Thyroid gland (tissue), 4 donors: ENCODE measurements at places on chromosomes 16 and 17. TPM values are rescaled to one million over a fixed set of nuclear protein-coding genes. Genes with fewer than 3 reads are reported as not detected.

TAC4 gene
- total RNA-seq: not detected

GRCh38 chr17:82668024-82668630 lies 19.9 kb upstream of the WDR45B start:
- DNase-seq: no peak
- no peak overlapping the region for H3K4me3 ChIP-seq
- no peaks in the 10 kb centered on the region for H3K36me3 ChIP-seq
- no peaks in the 10 kb centered on the region for H3K27me3 ChIP-seq
- H3K4me1 ChIP-seq: peaks cover 4% of the 10 kb centered on the region

GRCh38 chr16:77786186-77786847 lies 2.0 kb upstream of the VAT1L start:
- H3K4me1 ChIP-seq: no peaks in the 10 kb centered on the region
- H3K27me3 ChIP-seq: no peaks in the 10 kb centered on the region
- no peak for DNase-seq

DNA sequence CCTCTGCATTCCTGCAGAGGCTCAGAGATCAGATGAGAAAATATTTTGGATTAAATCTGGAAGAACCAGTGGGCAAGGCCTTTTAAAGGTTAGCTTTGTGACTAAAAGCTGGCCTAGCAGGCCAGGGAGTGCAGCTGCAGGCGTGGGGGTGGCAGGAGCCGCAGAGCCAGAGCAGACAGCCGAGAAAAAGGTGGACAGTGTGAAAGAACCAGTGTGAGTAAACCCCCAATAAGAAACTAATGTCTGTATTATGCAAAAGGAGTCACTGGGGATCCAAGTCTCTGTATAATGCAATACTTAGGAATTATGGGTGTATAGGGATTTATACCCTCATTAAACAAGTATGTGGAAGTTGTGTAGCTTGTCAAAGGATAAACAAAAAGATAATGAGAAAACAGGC lies 21.4 kb upstream of the SPACA3 start:
- H3K4me1 ChIP-seq: no peaks in the 10 kb centered on the region
- H3K4me3 ChIP-seq: no peak overlapping the region
- DNase-seq: no peak
- H3K36me3 ChIP-seq: no peaks in the 10 kb centered on the region

DNA sequence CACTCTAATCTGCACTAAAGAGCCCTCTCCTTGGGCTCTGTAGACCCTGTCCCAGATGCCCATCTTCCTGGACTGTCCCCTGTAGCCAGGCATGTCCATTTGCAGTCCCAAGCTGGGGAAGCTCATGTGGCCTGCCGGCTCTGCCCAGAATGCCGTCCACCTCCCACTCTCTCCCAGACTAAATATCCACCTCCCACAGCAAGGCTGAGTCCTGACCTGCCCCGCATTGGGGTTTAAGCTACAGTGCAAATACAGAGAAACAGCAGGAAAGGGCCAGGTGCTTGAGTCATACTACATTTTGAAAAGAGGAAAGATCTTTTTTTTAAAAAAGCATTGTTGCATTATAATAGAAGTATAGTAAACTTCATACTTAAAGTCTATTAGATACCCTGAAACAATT lies 3.0 kb downstream of the ST6GALNAC2 start:
- no peak for DNase-seq
- no peaks in the 10 kb centered on the region for H3K27me3 ChIP-seq
- H3K4me1 ChIP-seq: peaks cover 22% of the 10 kb centered on the region

- H3K27ac ChIP-seq: no peak overlapping the region
- H3K27me3 ChIP-seq: no peaks in the 10 kb centered on the region
- no peak overlapping the region for H3K4me3 ChIP-seq
- peaks cover 44% of the 10 kb centered on the region for H3K4me1 ChIP-seq
Observed at GRCh38 chr17:29618272-29619065, 4.2 kb downstream of the CORO6 start.

- H3K36me3 ChIP-seq: no peaks in the 10 kb centered on the region
- H3K27ac ChIP-seq: no peak overlapping the region
- H3K4me1 ChIP-seq: no peaks in the 10 kb centered on the region
- DNase-seq: no peak
- H3K27me3 ChIP-seq: no peaks in the 10 kb centered on the region
- H3K4me3 ChIP-seq: no peak overlapping the region
Observed at GRCh38 chr16:893360-893759, 77.4 kb downstream of the LMF1 start.

GRCh38 chr16:53598511-53599275 lies 95.7 kb upstream of the AKTIP start:
- no peak for DNase-seq
- H3K27ac ChIP-seq: no peak overlapping the region
- no peaks in the 10 kb centered on the region for H3K4me1 ChIP-seq
- no peaks in the 10 kb centered on the region for H3K27me3 ChIP-seq
- no peak overlapping the region for H3K4me3 ChIP-seq

KRTAP3-1 gene
- total RNA-seq: not detected
